ENCODE measurements at places on chromosomes 5 and 9. TPM values are rescaled to one million over a fixed set of nuclear protein-coding genes. Genes with fewer than 3 reads are reported as not detected.

- no peaks in the 10 kb centered on the region for H3K36me3 ChIP-seq
- H3K4me1 ChIP-seq = no peaks in the 10 kb centered on the region
- H3K27me3 ChIP-seq = no peaks in the 10 kb centered on the region
- no peak overlapping the region for H3K27ac ChIP-seq
Observed at GRCh38 chr5:84088996-84089395, 295.7 kb downstream of the EDIL3 start.

DNA sequence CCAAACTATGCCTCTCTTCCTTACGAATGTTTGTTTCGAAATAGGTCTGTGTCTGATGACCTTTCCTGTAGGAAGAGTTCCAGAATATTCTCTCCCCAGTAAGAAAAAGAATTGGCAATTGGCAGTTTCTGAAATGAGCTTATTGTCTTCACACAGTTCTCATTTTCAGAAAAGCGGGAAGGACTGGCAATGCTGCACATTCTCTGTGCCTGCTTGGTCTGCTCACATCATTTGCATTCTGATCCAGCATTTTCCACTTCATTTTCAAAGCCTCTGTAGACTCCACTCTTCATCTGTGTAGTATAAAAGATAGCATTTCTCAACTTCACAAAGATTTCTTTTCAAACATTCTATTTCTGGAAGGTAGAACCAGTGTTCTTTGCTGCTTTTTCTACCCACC lies 120.6 kb upstream of the CCDC112 start:
- H3K36me3 ChIP-seq = no peaks in the 10 kb centered on the region
- no peaks in the 10 kb centered on the region for H3K27me3 ChIP-seq
- DNase-seq = no peak
- no peak overlapping the region for H3K4me3 ChIP-seq
- H3K4me1 ChIP-seq = no peaks in the 10 kb centered on the region
- no peak overlapping the region for H3K27ac ChIP-seq

DNA sequence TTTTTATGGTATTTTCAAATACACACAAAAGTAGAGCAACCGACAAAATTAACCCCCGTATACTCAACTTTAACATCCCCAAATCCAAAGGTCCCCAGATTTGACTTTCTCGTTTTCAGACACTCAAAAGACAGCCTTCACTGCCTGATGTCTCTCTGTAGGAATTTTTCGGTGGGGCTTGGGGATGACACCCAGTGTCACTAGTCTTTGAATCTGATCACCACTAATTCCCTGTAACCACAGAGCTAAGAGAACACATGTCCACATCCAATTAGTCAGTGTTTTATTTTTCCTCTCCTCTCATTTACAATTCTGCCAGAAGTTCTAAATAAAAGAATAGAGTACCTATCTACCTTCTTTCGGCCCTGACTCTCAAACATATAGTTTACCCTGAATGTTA lies 324.6 kb downstream of the ARL15 start:
- H3K27ac ChIP-seq = no peak overlapping the region
- no peaks in the 10 kb centered on the region for H3K36me3 ChIP-seq
- H3K4me3 ChIP-seq = no peak overlapping the region
- H3K4me1 ChIP-seq = no peaks in the 10 kb centered on the region

DNA sequence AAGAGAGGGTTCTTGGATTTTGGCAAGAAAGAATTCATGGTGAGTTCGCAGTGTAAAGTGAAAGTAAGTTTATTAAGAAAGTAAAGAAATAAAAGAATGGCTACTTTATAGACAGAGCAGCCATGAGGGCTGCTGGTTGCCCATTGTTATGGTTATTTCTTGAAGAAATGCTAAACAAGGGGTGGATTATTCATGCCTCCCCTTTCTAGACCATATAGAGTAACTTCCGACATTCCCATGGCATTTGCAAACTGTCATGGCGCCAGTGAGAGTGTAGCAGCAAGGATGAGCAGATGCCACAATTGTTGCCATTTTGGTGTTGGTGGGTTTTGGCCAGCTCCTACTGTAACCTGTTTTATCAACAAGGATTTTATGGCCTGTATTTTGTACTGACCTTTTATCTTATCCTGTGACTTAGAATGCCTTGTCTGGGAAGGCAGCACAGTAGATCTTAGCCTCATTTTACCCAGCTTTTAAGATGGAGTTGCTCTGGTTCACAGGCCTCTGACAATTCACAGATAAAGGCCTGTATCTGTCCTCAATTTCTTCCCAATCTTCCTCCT lies 1026.1 kb upstream of the DMAC1 start:
- H3K4me3 ChIP-seq = no peak overlapping the region
- H3K36me3 ChIP-seq = no peaks in the 10 kb centered on the region
- no peak for DNase-seq
- no peak overlapping the region for H3K27ac ChIP-seq
- no peaks in the 10 kb centered on the region for H3K27me3 ChIP-seq
- H3K4me1 ChIP-seq = no peaks in the 10 kb centered on the region

DNA sequence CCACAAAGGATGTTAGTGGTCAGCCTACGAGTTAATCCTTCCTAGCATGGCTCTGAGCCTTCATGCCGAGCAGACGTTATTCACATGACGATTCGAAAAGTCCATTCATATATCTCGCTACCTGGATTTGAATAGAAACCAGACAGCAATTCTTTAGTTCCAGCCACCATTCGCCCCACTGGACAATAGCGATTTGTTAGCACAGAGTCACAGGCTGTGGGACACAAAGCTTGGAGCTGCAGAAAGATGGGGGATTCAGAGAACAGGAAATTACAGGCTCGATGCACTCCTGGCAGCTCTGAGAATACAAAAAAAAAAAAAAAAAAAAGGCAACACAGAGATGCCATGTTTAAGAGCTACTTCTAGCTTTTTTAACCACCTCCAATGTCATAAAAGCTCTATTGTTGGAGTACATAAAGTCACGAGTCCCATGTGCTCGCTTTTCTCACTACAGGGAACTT lies 110.7 kb downstream of the NR6A1 start:
- no peaks in the 10 kb centered on the region for H3K27me3 ChIP-seq
- H3K36me3 ChIP-seq = no peaks in the 10 kb centered on the region

GRCh38 chr5:90747693-90748092 lies 189.1 kb downstream of the ADGRV1 start:
- DNase-seq = no peak
- no peaks in the 10 kb centered on the region for H3K4me1 ChIP-seq
- H3K27me3 ChIP-seq = no peaks in the 10 kb centered on the region
- no peaks in the 10 kb centered on the region for H3K36me3 ChIP-seq
- H3K27ac ChIP-seq = no peak overlapping the region
- H3K4me3 ChIP-seq = no peak overlapping the region

- no peaks in the 10 kb centered on the region for H3K27me3 ChIP-seq
- H3K4me3 ChIP-seq = no peak overlapping the region
- DNase-seq = no peak
- H3K27ac ChIP-seq = no peak overlapping the region
Observed at GRCh38 chr9:734831-735511, 106.5 kb upstream of the DMRT1 start.

GRCh38 chr9:126327006-126327713 lies 531 bp downstream of the MVB12B start:
- peak overlapping the region; percentile 57 for H3K4me3 ChIP-seq
- H3K27me3 ChIP-seq = no peaks in the 10 kb centered on the region
- H3K27ac ChIP-seq = no peak overlapping the region
- DNase-seq = peak; percentile 21
- peaks cover 6% of the 10 kb centered on the region for H3K4me1 ChIP-seq

DNA sequence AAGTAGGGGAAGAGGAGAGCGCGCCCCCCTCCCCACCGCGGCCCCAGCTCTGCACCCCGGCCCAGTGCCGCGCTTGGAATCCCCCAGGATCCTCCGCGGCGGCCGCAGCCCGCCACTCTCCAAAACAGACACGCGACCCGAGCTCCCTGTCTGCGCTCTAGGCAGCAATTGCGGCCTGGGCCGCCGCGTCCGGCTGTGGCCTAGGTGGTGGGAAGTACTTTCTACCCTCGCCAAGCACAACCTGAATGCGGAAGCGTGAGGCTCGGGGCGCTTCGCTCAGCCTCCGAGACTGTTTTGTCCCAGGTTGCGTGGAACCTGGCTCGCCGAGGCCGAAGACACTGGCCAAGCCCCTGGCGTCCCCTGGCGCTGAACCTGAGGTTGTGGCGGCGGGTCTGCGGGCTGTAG lies 3.3 kb upstream of the FOXB2 start:
- peaks cover 21% of the 10 kb centered on the region for H3K27me3 ChIP-seq
- H3K4me3 ChIP-seq = no peak overlapping the region
- H3K27ac ChIP-seq = no peak overlapping the region
- no peaks in the 10 kb centered on the region for H3K36me3 ChIP-seq
- no peak for DNase-seq
- H3K4me1 ChIP-seq = peaks cover 4% of the 10 kb centered on the region

DNA sequence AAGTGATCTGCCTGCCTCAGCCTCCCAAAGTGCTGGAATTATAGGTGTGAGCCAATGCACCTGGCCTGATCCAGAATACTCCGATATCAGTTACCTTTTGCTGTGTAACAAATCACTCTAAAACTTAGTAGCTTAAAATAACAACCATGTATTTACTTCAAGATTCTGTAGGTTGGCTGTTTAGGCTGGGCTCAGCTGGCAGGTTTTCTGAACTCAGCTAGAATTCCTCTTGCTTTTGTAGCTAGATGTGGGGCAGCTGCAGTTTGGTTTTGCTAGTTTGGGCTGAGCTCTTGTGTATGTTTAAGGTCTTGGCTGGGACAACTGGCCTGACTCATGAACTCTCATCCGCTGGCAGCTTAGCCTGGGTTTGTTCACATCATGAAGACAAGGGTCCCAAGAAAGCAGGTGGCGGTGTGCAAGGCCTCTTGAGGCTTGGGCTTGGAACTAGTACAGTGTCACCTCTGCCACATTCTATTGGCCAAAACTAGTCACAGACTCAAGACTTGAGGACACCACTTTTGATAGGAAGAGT lies 138.3 kb upstream of the SHB start:
- no peaks in the 10 kb centered on the region for H3K36me3 ChIP-seq
- no peak overlapping the region for H3K4me3 ChIP-seq
- H3K4me1 ChIP-seq = peaks cover 7% of the 10 kb centered on the region

DNA sequence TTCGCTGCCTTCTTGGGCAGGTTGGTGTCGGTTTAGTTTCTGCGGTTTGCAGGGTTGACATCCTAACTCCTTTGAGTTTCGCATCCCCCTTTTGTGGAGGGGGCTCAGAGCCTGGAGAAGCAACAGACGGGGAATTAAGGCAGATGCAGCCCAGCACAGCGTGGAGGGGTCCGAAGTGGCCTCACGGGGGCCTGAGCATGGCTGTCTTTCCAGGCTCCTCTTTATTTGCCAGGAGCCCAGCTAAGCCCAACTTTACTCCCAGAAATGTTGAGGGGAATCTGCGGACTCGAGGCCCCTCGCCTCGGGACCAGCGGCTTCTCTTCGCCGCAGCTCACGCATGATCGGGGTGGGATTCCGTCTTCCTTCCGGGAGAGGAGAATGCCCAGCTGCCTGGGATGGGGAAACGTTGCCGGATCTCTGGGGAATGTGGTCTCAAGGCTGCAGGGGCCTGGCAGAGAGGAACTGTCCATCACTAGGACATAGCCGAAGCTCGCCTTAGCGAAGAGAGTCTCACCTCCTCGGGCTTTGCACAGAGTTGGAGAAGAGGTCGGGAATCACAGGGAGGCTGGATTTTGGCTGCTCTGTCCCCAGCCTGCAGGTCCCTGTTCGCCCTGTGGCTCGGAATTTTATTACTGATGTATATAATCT lies 1.3 kb downstream of the RAI14 start:
- H3K4me1 ChIP-seq = no peaks in the 10 kb centered on the region

DNA sequence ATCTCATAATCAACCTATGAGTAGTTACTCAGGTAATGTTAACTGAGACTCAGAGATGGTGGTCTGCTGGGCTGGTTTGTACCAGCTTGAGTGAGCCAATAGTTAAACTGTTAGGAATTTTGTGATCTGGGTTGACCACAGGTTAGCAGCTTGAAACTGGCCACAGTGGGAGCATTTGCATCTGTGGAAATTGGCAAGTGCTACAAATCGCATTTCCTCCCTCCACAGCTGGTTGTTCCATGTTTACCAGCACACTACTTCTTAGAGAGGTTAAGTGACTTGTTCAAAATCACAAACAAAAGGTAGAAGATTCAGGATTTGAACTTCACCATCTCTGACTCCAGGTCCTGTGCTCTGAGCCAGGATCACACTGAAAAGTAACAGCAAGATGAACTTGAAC lies 446.9 kb upstream of the CLINT1 start:
- H3K27me3 ChIP-seq = no peaks in the 10 kb centered on the region
- H3K36me3 ChIP-seq = no peaks in the 10 kb centered on the region
- no peak overlapping the region for H3K4me3 ChIP-seq
- H3K27ac ChIP-seq = no peak overlapping the region
- no peak for DNase-seq
- no peaks in the 10 kb centered on the region for H3K4me1 ChIP-seq

DNA sequence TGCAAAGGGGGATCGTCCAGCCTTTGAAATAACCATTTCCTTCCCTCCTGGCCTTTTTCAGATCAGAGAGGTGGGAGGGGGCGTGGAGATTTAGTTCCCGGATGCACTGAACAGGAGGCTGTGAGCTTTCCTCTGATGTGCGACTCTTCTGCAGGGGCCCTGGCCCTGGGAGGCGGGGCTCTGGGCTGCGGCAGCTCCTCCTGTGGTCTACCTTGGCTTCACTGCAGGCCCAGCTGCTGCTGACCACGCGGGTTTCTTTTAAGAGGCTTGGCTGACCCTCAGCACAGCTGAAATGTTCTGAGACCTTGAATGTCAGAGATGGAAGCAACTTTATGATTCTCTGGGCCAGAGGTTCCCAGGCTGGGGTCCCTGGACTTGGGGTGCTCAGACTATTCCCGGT lies 27.0 kb upstream of the COL15A1 start:
- H3K4me3 ChIP-seq = no peak overlapping the region
- peak overlapping the region; percentile 61 for H3K27ac ChIP-seq
- H3K27me3 ChIP-seq = no peaks in the 10 kb centered on the region

DNA sequence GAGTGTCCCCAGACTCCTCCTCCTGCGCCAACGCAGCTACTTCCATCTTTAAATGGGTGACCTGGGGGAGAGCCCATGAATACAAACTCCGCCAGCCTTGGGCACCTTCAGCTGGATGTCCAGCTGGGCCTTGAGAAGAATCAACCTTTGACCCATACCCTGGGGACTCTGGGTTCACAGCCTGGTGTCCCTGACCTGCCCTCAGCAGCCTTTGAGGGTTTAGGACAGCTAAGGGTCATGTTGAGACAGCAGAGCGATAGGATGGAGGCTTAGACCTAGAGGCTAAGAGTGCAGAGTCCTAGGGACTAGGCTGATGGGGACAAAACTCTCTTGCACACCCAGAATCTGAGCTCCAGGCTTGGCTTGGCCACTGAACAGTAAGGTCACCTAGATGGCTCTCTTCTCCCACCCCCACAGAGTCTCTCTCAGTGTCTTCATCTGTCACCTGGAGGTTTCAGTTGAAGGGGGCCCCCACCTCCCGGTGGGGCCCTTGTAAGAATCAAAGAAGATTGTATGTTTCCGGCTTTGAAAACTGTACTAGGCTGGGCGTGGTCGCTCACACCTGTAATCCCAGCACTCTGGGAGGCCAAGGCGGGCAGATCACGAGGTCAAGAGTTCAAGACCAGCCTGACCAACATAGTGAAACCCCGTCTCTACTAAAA lies 6.7 kb upstream of the AQP3 start:
- H3K4me3 ChIP-seq = no peak overlapping the region
- H3K27ac ChIP-seq = no peak overlapping the region
- no peaks in the 10 kb centered on the region for H3K27me3 ChIP-seq
- no peaks in the 10 kb centered on the region for H3K36me3 ChIP-seq

- no peak for DNase-seq
- H3K27me3 ChIP-seq = no peaks in the 10 kb centered on the region
- H3K4me3 ChIP-seq = no peak overlapping the region
- H3K27ac ChIP-seq = no peak overlapping the region
Observed at GRCh38 chr5:179257176-179257682, 88.0 kb downstream of the ADAMTS2 start.

EPB41L4A gene
- 6.8 TPM for polyA plus RNA-seq

LAMC3 gene
- polyA plus RNA-seq = 8.9 TPM

CCDC192 gene
- polyA plus RNA-seq = not detected

CDO1 gene
- polyA plus RNA-seq = 6.7 TPM

CRAT gene
- 30.3 TPM for polyA plus RNA-seq

KIF12 gene
- 605 TPM for polyA plus RNA-seq

RASGRF2 gene
- 1.1 TPM for polyA plus RNA-seq

All from pancreas (tissue), 10 donors.